HuH-7.5 (cell line): ENCODE measurements at places on chromosomes 11 and 22.

- no peak for DNase-seq
Measured at GRCh38 chr11:38582756-38583155, 1984.7 kb upstream of the RAG2 start.

DNA sequence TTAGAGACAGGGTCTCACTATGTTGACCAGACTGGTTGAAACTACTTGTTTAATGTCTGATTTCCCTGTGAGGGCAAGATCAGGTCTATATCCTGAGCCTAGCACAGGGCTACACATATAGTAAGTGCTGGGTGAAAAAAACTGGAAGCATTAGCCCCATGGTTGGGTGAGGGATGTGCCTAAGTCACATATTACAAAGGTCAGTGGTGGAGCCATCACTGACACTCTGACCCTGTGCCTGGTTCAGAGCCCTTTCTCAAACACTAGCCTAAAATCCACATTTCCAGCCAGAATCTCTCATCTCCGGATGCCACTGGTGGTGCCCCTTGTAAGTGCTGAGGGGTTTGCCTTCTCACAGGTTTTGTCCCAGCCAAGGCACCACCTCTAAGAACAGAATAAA lies 9.0 kb downstream of the TBC1D10A start:
- no peak for DNase-seq

DNA sequence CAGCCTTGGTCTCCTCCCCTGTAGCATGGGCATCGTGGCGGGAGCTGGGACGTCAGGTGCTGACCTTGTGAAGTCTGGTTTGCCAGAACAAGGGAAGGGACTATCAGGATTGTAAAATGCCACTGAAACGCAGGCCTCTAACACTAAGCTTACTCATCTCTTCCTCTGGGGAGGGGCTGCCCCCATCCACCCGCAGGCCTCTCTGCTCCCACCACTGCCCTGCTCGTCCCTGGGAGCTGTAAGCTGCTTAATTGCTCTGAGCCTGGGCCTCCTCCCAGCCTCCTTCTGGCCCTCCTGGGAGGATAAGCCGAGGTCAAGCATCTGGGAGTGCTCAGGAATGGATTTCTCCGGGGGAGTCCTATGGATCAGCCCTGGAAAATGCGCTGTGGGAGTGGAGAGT lies 8.4 kb downstream of the SHISAL1 start:
- no peak for DNase-seq

- DNase-seq: no peak
Measured at GRCh38 chr11:7537265-7537664, 23.5 kb downstream of the PPFIBP2 start.

- DNase-seq: no peak
Measured at GRCh38 chr11:12291766-12292165, 85.6 kb upstream of the PARVA start.

DNA sequence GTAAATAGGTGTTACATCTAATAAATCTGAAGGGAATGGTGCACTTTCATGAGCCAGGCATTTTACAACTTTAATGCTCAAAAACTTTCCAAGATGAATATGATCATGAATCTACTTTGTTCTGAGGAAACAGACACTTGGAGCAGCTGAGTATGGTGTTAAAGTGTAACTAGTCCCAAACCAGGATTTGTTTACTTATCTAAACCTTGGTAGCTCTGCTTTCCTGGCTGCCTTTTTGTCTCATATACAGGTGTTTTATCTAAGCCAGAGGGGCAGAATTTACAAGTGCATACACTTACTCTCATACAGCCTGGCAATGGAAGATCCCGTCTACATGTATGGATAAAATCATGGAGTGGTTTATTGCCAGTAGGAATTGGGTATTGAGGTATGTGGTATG lies 171.5 kb downstream of the FAT3 start:
- no peak for DNase-seq

- no peak for DNase-seq
Measured at GRCh38 chr11:60844870-60845221, 2.9 kb downstream of the CCDC86 start.

DNA sequence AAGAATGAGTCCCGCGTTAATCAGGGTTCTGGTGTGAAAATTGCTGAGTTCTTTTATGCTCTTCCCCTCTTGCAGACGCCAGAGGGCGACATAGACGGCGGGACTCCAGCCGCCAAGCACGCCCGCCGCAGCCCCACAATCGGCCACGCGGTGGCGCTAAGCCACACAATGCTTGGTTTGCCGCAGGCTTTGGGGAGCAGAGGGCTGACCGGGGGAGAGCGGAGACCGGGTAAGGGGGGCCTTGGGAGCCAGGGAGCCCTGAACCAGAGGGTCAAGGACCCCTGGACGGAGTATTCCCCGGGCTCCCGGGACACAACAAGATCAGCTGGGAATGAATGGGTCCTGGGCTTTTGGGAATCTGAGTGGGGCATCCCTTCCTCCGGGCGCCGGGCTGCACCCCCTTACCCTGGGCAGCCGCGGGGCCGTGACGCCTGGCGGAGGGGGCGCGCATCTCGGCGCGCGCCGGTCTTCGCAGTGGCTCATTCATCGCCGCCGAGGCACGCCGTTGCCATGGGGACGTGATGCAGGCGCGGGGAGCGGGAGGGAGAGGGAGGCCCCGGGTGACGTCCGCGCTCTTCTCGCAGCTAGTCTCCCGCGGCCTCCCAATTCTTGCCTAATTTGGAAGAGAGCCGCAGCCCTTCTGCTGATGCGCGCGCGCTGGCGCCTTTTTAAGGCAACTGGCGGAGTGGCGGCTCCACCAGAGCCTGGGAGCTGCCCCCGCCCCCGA lies 12.2 kb upstream of the NPAS4 start:
- peak; percentile 100 for DNase-seq

GRCh38 chr11:56841210-56841810 lies 92.8 kb upstream of the OR9G4 start:
- DNase-seq: peak; percentile 48

GRCh38 chr22:49935561-49935960 lies 17.1 kb downstream of the CRELD2 start:
- DNase-seq: no peak

DNA sequence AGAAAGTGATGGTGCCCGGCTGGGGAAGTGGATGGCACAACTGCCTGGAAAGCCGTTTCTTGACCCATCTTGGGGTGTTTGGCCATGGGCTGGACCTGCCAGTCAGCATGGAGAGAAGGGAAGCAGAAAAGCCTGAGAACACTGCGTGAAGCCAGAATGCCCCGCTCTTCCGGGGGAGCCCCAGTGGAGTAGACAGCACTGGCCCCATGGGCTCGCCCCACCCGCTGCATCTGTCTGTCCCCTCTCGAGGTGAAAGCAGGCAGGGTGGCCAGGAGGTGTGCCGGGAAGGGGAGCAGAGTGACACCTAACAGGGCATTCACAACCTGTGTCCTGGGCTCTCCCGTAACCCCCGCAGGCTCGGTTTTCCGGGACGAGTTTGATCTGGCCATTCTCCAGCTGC lies 57.1 kb upstream of the TBCEL start:
- DNase-seq: no peak

DNA sequence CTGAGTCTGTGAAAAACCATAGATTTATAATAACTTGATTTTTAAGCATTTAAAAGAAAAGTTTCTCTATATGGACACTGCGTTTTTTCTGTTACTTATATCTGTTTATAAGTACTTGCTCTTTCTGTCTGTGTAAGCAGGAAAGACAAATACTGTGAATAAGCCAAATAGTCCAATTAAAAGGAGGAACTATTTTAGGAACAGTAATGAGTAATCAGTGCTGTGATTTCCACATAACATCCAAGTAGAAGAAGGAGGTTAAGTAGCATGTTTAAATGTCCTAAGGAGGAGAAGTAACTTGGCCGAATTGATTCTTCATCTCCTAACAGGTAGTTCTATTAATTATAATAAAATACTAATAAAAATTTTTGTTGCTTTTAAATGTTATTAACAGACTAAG lies 40.8 kb downstream of the ZNF214 start:
- no peak for DNase-seq

GRCh38 chr11:7546324-7546791 lies 32.6 kb downstream of the PPFIBP2 start:
- no peak for DNase-seq

DNA sequence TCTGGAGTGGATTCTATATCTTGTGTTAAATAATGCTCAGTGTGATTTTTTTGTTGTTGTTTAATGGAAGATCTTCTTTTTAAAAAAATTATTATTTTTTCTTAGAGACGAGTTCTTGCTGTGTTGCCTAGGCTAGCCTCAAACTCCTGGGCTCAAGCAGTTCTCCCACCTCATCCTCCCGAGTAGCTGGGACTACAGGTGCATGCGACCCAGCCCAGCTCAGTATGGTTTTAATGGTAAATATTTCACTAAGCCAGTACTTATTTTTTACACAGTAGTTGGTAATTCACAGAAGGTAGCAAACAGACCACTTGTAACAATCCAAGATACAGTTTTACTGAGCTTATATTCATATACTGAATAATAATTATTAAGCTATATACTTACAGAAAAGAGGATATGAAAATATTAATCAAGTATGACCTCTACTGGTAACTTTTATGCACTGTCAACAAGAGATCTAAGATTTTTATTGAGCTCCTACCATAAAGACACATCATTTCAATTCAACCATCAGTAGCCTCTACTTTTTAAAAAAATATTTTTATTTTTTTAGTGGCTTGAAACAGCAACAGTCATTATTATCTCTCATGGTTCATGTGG lies 6.1 kb upstream of the CD59 start:
- no peak for DNase-seq

DNA sequence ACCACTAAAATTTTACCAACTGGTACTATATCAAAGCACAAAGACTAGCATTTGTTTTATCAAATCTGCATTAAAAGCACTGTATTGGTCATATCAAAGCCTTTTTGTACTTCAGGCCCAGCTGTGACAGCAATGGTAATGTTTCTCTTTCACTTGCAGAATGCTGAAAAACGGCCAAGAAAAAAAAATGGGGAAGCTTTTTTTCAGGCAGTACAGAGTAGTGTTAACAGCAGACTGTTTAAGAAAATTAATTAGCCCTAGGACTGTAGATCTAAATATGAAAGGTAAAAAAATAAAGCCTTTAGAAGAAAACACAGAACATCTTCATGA lies 33.3 kb downstream of the DENND5A start:
- no peak for DNase-seq

GRCh38 chr11:113376156-113376555 lies 11.4 kb upstream of the ANKK1 start:
- no peak for DNase-seq

GRCh38 chr11:103875855-103876510 lies 160.5 kb upstream of the DDI1 start:
- DNase-seq: no peak

DNA sequence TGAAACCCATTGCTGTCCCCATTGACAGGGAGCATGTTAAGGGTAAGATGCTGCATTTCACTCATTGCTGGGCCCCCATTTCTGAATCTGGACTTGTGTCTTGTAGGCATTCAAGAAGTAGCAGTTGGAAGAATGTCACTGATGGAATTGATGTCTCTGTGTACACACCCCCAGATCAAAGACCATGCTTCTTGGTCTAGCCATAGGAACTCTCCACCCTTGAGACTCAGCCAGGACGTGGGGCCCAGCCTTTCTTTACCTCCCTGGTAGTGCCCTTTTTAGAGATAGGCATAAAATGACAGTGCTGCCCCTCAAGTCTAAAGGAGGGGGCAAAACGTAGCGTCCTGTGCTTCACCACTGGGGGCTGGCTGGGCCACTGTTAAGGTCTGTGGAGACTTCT lies 135.1 kb downstream of the TEAD1 start:
- DNase-seq: no peak

GRCh38 chr11:103465555-103466140 lies 356.4 kb downstream of the DYNC2H1 start:
- DNase-seq: no peak

DNA sequence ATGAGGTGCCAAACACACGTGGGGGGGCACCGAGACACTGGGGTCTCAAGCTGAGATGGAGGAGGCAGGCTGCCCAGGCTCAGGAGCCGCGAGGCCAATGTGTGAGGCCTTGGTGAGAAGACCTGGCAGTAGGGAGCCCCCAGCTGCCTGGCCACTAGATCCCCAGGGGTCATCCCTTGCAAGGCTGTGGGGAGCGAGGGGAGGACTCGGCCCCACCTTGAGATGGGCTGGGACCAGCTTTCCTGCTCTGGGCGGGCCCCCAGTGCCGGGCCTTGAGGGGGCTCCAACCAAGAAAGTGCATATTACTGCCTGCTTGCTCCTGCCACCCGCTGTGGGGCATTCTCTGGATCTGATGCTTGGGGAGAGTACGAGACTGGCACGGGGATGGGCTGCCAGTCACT lies 107.0 kb downstream of the CTTN start:
- DNase-seq: no peak

- DNase-seq: no peak
Measured at GRCh38 chr11:73186294-73186850, 31.7 kb upstream of the P2RY2 start.

- DNase-seq: no peak
Measured at GRCh38 chr11:133137939-133138338, 394.4 kb downstream of the OPCML start.
